ENCODE measurements at places on chromosomes 4 and X.

GRCh38 chr4:154490583-154491340 lies 837 bp downstream of the DCHS2 start:
- no peak for DNase-seq

- DNase-seq: no peak
These were observed 51.2 kb downstream of the IRF2 start for GRCh38 chr4:184423003-184423686.

DNA sequence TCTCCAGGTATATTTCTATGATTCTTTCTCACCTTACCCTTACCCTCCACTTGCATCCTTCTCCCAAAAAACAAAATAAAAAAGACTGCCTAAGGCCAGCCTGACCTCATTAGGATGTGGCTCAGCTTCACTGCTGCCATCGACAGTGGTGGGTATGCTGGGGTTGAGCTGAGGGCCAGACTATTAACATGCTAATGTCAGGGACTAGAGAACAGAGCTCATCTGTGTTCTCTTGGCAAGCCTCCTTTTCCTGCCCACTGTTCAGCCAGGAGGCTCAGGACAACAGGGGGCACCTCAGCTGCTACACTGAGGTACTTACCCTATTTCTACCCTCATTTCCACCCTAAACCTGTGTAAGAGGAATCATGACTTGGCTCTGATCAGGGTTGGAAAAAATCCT lies 59.3 kb downstream of the MSN start:
- DNase-seq: no peak

DNA sequence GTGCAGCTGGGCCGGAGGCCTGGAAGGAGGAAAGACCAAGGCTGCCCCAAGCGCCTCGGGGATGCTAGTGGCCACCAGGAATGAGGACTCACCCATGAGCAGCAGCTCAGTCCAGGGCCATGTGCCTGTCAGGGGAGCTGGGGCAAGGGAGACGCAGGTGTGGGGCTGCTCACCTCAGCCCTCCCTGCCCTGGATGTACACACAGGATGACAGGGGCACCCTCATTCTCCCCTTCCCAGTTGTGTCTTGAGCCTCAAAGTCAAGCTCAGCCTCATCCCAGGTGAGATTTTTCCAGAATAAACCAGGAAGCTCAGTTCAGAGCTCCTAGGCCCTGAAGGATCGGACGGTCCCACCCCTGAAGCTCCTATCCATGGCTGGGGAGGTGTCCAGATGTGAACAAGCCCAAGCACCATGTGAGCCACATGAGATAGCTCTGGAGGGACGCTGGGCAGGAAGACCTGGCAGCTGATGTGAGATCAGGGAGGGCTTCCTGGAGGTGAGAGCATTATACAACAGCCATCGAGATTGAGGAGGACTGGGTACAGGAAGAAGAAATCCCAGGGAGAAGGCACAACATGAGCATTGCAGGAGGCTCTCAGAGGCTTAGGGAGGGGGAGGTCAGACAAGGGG lies 23.0 kb downstream of the HTRA3 start:
- no peak for DNase-seq

DNA sequence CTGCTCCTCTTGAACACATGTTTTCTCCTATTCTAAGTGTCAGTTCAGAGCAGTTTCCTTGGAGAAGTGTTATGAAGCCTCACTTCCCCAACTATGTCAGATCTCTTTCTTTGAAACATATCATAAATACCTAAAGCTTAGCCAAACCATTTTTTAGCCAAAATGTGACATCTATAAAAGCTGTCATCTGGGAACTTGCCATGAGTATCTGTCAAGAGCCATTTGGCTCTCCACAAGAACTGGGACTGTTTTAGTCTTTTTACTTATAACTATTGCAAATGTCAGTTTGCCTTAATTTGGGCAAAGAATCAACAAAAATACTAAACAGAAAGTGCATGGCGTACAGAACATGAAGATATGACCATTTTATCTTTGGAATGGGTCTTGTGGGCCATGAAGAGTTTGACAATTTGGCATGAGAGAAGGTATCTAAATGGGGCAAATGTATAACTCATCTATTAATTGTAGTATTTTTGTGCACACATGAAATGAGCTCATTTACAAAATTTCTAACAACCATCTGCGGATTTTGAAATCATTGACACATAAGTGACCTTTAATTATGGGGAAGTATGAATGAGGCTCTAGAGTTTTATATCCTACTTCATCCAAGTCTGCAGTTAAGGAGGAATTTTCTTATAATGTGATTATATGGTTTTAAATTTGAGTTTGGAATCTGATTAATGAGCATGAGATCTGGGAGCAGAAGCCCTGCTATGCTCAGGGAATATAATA lies 129.1 kb upstream of the PACRGL start:
- no peak for DNase-seq

DNA sequence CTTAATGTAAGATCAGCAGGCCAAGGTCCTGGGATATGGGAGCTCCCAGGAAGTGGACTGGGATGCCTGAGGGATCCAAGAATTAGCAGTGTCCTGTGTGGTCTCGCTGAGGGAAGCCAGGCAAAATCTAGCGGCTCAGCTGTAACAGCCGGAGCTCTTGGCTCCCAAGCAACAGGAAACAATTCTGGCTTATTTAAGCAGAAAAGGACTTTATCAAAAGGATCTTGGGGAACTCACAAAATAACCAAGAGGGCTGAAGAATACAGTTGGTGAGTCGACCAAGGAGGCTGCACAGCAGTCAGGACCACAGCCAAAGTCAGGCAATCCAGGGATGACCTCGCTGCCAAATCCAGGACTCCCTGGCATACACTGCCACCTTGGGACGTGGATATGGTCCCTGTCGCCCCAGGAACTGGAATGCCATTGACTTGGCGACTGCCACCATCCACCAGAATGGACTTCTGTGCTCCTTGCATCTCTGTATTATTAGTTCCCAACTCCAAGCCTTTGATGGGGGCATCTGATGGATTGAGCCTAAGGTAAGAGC lies 165.3 kb upstream of the BCOR start:
- no peak for DNase-seq

DNA sequence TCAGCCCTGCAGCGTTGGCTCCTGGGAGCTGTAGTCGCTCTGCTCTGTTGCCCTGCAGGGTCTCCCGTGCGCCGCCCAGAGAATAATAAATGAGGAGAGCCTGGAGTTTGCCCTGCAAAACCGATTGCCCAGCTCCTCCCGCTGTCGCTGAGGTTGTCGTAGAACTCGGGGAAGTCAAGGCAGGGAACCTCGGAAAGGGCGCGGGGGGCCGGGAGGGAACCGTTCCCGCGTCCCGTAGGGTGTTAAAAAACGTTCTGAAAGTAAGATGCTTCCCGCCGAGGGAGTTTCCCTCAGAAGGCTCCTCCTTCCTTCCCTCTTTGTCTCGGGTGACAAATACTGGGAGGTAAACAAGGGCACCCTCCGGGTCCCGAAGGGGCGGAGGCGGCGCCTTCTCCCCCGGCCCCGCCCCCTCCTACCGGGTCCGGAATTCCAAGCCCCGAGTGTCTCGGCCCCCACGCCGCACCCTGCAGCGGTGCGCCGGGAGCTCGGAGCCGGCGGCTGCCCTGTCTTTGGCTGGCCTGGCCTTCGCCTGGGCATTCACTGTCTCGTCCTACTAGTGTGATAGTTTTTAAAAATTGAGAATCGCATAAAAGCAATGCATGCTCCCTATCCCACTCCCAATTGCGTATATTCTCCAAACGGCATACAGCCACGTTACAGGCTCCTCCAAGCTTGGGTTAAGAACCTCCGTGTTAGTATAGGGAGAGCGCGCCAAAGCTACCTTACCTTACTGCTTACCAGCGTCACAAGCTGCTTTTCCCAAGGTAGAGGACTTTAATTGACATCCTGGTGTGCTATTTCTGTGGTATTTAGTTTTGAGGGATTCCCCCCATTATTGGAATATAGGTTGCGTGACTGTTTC lies 964 bp upstream of the HMGB2 start:
- peak; percentile 74 for DNase-seq

- DNase-seq: no peak
These were observed 46.9 kb upstream of the HSD17B10 start for GRCh38 chrX:53481093-53481492.

DNA sequence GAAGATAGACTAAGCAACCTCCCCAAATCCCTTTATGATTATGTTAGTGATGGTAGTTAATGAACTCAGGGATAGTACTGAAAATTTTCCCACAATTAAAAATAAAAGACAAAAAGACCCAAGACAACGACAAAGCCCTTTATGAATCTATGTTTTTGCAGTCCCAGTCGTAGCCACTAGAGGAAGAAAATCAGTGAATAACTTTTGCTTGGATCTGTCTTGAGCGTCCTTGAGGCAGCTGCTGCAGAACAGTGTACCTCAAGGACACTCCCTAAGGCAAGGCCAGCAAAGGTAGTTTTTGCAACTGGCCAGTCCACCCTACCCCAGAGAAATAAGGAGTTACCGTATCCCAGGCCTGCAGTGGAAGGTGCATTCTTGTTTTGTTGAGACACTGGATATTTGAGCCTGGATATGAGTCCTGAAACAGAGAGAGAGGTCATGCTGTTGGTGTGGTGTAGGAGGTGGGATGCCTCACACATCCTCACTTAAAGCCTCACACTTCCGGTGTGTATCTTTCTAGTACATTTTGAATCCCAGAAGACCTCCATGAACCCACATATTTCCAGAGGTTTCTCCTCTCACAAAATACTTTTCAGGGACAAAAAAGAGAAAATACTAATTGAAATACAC lies 8.7 kb upstream of the TIMM8A start:
- no peak for DNase-seq

- DNase-seq: no peak
These were observed 132.8 kb downstream of the DTHD1 start for GRCh38 chr4:36414248-36414647.

DNA sequence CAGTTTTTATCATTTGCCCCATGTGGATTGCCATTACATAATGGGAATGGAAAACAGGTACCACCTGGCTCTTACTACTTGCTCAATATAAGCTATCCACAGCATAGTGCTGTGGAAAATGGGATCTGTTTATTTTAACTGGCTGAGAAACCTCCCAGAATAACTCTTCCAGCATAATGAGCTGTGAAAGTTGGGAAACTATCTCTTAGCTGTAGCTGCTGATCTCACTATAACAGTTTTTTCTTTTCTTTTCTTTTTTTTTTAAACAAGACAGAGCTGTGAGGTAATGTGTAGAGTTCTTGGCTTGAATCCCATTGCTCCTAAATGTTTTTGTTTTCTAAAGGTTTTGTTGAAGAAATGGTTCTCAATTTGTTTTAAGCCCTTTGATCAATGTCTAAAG lies 988.3 kb downstream of the PCDH19 start:
- DNase-seq: no peak

DNA sequence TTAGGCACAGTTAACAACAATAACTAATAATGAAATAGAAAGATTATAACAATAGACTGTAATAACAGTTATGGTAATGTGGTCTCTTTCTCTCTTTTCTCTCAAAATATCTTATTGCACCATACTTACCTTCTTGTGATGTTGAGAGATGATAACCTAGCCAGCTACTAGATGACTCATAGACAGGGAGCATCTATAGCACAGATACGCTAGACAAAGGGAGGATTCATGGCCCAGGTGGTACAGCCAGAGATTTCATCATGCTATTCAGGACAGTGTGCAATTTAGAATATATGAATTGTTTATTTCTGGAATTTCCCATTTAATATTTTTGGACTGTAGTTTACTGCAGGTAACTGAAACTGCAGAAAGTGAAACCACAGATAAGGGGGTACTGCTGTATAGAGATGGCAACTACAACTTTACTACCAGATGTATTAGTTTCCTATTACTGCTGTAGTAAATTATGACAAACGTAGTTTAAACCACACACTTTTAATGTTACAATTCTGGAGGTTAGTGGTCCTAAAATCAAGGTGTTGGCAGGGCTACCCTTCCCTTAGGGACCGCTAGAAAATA lies 41.8 kb upstream of the MAGED1 start:
- no peak for DNase-seq

DNA sequence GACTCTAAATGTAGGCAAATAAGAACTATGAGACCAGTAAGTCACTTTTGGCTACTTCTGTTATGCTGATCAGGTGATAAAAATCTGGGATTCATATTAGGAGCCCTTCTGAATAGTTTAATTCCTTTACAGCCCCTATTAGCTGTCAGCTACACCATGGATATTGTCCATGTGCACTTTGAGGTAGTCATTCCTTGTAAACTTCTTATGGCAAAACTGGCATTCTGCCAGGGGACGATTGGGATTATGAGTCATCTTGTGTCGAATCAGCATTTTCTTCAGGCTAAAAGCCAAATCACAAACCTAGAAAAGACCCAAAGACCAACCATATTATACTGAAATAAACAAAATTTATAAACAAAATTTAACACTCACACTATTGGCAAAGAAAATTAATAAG lies 227.6 kb downstream of the PRDM5 start:
- no peak for DNase-seq

DNA sequence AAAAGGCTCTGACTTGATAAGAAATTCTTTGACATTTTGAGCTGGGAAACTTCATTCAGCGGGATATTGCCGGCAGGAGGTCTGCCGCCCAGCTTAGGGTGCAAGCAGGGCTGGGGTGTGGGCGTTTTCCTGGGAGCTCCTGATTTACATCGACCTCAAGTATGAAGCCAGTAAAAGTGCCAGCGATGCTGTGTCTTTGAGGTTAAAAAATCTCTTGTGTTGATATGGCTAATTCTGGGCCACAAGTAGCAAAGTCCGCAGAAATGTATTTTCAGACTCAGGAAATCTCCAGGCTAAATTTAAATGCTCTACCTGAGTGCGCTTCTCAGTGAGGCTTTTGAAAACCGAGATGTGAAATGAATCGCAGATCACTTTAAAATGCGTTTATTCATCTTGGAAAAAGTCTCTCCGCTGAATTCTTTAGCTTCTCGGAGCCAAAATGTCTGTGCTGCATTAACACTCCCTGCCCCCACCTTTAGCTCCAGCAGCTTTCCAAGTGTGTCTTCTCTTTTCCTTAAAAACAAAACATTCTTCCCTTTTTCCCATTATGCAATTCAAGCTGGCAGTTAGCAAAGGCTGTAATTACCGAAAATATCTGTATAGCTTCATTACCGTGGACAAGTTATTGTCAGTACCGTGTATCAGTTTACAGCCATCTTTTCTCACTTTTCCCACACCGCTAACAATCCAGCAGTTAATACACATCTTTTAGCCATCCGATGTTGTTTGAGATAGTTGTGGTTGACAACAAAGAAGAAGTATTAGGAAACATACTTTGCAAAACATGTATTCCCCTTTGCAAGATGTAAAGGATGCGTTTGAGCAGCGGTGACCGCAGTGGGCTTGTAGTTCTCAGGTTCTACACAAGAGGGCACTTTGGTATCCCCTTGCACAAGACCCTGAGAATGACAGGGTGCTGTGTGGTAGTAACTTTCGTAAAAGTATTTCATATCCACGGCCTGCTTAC lies 136.0 kb upstream of the STX18 start:
- no peak for DNase-seq

DNA sequence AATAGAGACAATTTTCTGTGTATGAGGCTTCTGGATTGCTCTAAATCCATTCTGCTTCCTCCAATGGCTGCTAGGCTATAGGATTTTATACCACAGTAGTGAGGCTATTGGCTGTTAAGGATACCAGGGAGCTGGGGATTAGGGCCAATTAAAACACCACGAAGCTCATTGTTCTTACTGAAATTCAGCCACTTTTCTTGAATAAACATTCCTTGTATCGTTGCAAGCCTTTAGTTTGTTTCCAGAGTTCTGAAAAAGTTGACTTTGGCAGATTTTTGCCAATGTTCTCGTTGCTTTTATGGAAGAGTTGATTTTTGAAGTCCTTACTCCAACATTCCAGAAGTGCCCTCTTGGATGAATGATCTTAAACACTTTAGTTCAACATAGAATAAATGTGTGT lies 238.4 kb upstream of the TEX13A start:
- DNase-seq: no peak

- DNase-seq: no peak
These were observed 61.1 kb upstream of the RPL34 start for GRCh38 chr4:108559068-108559793.

GRCh38 chr4:174217273-174218126 lies 66.0 kb downstream of the FBXO8 start:
- DNase-seq: no peak
